ENCODE measurements at places on chromosomes 7 and 10.

GRCh38 chr10:58894929-58895328 is 281.5 kb upstream of the PHYHIPL start:
- DNase-seq = no peak

- DNase-seq = no peak
Observed at GRCh38 chr10:132368881-132369635, 27.9 kb upstream of the PWWP2B start.

DNA sequence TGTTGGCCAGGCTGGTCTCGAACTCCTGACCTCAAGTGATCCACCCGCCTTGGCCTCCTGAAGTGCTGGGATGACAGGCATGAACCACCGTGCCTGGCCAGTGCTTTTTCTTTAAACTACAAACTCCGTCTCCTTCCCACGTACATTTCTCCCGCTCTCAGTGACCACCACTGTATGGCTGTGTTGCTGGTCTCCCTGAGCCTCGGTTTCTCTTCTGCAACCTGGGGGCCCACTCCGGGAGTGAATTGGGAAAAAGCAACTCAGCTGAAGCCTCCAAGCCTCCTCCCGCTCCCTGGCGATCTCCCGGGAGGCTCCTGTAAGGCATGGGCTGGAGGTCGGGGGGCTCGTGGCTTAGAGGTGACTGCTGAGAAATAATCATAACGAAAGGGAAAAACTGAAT is 136.3 kb downstream of the ELFN1 start:
- DNase-seq = no peak

- no peak for DNase-seq
Observed at GRCh38 chr7:158445421-158446175, 142.0 kb downstream of the PTPRN2 start.

DNA sequence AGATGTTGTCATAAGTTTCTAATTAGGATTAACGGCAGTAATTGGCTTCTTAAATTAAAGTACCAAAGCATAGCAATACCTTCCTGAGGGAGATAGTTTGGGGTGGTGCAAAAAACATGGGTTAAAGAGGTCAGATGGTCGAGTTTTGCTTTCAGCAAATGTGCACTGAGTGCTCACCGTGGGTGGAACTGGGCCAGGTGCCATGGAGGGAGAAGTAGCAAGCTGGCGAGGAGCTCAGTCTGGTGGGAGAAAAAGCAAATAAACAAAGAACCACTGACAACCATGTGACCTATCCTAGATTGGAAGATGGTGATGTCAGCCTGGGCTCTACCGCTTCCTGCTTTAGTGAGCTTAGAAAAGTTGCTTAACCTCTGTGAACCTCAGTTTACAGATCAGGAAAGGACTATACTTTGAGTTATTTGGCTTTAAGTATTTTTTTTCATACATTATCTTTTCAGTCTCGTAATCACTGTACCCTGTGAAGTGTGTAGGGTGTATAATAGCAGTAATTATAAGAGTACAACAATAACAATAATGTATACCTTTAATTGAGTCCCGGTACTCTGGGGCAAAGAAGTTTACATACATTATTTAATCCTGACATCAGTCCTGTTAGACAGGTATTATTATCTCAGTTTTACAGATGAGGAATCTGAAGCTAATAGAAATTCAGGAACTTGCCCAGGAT is 69.0 kb upstream of the PDCD4 start:
- DNase-seq = no peak

DNA sequence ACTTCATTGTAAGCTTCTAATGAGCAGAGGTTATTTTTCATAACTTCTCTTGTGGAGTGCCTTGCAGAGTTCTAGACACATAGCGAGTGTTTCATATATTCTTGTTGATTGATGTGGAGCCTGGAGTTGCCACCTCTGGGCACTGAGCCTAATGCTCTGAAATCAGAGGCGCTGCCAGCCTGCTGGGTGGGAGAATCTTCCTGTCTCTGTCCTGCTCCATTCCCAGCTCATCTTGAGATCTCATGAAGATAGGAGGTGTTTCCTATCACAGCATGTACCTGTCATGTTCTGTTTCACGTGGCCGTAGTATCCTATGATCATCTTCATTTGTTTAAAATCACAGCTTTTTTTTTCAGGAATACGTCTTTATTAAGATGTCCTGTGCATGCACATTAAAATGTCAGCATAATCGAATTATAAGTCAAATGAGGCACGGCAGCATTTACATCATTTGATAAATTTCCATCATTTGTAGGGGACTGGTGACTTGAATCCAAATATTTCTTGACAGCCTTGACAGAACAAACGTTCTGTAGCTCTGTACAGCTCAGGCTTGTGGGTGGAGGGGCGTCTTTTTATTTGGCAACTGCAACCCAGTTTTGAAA is 393.0 kb downstream of the PHTF2 start:
- no peak for DNase-seq

DNA sequence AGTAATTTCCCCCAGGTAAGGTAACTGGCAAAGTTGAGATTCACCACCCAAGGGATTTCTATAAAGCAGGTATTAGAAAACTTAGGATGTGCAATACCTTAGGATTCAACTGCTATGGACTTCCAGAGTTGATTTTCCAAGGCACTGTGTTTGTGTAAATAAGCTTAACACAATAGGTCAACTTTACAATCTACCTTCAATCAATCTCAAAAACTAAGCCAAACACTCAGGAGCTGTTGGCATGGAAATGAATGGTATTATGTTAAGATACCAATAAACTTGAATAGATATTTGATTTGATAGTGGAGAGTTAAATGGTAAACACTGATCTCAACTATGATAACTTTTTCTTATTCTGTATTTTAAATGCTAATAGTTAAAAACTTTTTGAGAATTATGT is 762 bp upstream of the SEMA3E start:
- no peak for DNase-seq

DNA sequence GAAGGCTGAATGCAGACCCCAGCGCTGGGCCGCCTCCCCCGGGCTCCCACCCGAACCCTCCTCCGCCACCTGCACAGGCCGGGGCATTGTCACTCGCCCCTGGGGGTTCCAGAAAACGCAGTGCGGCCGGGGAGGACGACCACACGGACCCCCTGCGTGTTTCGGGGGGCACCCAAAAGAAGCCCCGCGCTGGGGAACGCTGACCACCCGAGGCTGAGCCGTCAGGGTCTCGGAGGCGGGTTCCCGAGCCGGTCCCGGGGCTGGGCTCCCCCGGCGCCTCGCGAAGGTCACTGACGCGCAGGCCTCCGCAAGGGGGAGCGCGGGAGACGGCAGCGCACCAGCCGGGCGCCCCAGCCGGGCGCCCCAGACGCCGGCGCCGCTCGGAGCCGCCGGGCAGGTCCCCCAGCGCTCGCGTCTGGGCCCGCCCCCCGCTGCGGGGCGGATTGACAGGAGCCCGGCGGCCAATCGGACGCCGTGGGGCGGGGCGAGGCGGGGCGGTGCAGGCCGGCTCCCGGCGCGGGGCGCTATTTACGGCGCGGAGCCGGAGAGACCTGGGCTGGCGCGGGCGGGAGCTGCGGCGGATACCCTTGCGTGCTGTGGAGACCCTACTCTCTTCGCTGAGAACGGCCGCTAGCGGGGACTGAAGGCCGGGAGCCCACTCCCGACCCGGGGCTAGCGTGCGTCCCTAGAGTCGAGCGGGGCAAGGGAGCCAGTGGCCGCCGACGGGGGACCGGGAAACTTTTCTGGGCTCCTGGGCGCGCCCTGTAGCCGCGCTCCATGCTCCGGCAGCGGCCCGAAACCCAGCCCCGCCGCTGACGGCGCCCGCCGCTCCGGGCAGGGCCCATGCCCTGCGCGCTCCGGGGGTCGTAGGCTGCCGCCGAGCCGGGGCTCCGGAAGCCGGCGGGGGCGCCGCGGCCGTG is at the start of gene BAMBI:
Gene BAMBI (plus strand): TSS at position 554 of the 920 bp plus-strand sequence. CDS start 377 bp downstream, outside the sequence.
- peak; percentile 13 for DNase-seq

- DNase-seq = no peak
Observed at GRCh38 chr7:106775552-106775936, 89.5 kb upstream of the PIK3CG start.

GRCh38 chr10:23630885-23631284 is 192.0 kb downstream of the OTUD1 start:
- DNase-seq = no peak

DNA sequence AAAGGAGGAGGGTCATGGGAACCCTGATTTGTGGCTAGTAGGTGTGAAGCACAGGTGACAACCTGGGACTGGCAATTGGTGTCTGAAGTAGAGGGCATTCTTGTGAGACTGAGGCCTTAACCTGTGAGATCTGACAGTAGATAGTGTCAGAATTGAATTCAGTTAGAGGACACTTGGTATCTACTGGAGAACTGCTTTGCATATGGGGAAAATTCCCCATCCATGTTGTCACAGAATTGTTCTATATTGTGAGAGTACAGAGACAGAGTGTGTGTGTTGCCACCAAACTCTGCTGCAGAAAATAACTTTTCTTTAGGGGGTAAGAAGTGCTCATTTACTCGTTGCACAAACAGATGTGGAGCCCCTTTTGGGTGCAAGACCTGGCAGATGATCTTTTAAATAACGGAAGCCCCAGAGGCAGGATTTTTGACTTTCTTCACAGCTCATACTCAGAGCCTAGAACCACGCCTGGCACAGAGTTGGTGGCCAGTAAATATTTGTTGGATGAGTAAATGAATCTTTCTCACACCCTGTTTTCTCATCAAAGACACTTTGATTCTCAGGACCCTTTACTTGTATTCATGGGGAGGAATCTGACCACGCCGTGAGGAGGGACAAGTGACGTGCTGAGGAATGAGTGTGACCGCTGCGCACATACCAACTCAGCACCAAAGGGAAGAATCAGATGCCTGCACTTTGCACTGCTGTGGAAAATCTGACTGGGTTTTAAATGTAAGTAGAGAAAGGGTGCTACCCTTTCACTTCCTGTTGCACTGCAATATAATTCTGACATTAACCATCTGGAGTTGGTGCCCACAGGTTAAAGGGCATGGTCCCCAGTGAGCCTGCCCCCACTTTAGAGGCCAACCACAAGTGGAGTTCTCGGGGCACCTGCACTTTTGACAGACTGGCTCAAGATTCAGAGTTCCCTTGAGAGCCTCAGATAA is 39.2 kb upstream of the SDHAF3 start:
- DNase-seq = no peak

DNA sequence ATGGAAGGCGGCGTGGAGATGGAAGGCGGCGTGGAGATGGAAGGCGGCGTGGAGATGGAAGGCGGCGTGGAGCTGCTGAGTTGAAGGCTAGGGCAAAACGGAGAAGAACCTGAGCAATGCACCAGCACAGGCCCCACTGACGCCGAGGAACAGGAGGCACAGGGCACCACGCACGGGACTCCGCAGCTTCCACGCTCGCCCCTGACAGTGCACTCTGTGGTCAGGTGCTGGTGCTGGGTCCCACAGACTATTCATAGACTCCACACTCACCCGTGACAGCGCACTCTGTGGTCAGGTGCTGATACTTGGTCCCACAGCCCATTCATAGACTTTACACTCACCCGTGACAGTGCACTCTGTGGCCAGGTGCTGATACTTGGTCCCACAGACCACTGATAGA is 34.0 kb downstream of the CPXM2 start:
- no peak for DNase-seq

DNA sequence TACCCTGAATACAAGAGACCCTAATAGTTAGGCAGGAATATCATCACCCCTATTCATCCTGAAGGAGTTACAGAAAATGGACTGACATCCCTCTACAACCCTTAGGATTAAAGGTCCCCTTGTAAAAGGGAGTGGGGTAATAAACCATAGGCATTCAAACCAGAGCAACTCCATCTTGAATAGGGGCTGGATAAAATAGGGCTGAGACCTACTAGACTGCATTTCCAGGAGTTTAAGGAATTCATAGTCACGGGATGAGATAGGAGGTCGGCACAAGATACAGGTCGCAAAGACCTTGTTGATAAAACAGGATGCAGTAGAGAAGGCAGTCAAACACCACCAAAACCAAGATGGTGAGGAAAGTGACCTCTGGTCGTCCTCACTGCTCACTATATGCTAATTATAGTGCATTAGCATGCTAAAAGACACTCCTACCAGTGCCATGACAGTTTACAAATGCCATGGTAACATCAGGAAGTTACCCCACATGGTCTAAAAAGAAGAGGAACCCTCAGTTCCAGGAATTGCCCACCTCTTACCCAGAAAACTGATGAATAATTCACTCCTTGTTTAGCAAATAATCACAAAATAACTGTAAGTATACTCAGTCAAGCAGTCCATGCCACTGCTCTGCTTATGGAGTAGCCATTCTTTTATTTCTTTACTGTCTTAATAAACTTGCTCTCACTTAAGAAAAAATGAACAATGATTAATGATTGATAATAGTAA is 37.2 kb downstream of the CUBN start:
- no peak for DNase-seq

DNA sequence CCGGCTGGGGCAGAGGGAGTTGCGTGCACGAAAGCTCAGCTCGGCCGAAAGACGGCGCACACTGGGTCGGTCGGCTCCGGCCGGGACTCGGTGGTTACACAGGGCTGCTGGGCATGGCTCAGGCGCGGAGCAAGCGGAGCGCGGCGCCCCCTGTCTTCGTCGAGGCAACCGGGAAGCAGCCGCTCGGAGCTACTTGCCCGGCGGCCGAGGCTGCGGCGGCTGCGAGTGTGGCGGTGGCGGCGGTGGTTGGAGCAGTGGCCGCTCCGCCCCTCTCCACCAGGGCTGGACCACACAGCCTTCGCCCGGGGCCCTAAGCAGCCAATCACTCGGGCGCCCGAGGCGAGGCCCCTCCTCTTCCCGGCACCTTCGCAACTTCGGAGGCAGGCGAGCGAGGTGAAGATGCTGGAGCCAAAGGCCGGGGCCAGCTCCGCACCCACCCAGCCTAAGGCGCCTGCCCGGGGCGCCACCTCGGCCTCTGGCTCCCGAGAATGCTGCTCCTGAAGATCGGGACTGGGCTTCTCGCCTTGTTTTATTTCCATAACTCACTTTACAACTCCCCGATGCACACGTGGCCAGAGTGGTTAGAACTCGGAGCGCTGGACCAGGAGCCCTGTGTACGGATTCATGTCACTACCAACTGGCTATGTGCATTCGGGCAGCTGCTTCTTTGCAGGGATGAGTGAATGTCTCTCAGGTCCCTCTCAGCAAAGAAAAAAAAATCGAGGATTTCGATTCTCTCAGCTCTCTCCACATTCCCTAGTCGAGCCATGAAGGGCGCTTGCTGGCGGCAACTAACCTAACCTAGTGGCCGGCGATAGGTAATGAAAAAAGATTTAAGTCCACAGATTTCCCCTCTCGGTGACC is at the start of gene TLL2:
Gene TLL2 (minus strand): TSS at position 229 of the 864 bp plus-strand sequence. CDS start 241 bp downstream, outside the sequence.
- peak; percentile 12 for DNase-seq

GRCh38 chr7:99184532-99185218 is 23.2 kb downstream of the KPNA7 start:
- DNase-seq = no peak

DNA sequence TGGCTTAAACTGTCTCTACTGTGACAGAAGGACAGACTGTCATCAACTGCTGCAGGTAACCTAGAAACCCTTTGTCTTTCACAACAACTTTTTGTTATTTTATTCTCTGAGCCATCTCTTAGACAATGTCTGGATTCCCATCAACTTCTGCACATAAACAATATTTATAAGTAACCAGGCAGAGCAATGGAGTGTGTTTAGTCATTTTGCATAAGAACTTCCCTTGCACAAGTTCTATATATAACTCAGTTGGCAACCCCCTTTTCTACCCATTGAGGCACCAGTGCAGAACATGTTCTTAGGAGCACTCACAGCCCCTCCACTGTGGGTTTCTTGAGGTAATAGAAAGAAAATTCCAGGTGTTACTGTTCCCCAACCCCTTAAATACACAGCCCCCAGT is 65.0 kb upstream of the IL6 start:
- no peak for DNase-seq
